ENCODE measurements at places on chromosomes 2 and 18.

- DNase-seq = no peak
Observed at GRCh38 chr18:49863769-49864621, 50.7 kb upstream of the ACAA2 start.

- DNase-seq = no peak
Observed at GRCh38 chr2:4903656-4904348, 788.4 kb upstream of the SOX11 start.

DNA sequence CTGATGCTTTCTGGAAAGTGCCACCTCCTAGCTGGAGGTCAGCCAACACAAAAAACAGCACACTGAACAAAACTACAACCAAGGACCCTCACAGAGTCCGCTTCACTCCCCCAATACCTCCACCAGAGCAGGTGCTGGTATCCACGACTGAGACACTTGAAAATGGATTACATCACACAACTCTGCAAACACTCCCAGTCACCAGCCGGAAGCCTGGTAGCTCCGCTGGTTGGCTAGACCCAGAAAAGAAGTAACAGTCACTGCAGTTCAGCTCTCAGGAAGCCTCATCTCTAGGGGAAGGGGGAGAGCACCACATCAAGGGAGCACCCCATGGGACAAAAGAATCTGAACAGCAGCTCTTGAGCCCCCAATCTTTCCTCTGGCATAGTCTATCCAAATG is 175.4 kb downstream of the LCLAT1 start:
- DNase-seq = no peak

DNA sequence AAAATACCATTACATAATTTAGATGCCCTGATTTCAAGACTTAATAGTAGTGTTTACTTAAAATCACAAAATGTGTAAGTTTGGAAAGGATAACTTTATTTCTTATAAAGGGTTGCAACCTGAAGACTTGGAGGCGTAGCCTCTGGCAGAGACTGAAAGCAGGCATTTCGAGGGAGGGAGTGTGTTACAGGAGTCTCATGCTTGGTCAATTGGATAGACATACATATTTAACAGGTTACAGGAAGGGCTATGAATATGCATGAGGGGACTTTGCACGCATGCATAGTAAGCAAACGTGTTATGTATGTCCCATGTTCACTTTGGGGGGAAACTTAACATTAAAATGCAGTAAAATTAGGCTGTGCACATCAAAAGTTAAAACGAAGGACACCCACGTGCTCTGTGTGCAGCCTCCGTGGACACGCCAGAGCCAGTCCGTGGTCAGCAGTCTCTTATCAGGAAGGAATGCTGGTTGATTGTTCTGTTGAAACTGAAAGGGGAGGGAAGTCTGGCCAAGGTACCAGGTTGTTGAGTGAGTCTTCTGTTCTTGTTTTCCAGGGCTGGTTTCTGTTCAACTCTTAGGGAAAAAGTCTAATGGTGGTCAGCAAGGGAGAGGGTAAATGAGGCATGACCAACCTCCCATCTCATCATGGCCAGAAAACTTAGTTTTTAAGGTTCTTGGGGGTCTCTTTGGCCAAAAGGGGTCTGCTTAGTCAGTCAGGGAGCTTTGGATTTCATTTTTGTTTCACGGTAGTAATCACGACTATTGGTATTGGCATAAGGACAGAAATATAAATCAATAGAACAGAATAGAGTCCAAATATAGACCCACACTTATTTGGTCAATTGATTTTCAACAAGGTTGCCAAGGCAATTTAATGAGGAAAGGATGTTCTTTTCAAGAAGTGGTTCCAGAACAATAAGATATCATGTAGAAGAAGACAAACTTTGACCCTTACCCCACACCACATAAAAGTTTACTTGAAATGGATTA is 121.9 kb downstream of the MCFD2 start:
- DNase-seq = no peak

- no peak for DNase-seq
Observed at GRCh38 chr2:156319811-156320485, 12.6 kb downstream of the NR4A2 start.

- peak; percentile 98 for DNase-seq
Observed at GRCh38 chr2:195656859-195657633, at the start of gene SLC39A10. Gene SLC39A10, plus strand, starts transcription at chr2:195657226. Its CDS starts 22,817 bp downstream, at chr2:195680043.

DNA sequence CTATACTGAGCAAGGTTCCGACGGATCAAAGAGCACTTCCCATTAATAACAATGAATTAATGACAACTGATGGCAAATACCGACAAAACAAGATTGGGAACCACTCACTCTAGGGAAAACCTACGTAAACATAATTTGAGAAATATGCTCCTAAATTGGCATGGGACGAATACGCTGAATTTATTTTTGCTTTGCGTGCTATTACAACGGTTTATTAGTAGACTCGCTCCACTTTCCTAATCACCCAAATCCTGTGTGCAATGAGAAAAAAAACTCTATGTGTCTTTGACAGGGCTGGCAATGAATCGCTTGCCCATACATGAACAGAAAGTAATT is 536 bp upstream of the SLC25A12 start:
- no peak for DNase-seq

DNA sequence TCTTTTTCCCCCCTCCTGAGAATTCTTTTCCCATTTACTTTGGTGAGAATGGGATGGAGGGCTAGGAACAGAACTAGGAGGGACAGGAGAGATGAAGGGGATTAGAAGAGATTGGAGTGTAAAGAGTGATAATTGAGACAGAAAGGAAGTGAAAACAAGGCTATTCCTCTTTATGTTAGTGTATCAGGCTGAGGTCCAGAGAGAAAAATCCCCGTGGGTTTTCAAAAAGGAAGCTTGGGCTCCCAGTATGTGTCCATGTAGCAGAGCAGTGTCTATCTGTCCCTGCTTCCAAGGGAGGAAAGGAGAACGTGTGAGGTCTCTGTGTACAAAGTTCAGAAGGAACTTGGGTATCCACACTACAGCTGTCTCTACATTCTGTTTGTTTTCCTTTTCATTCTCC is 59.9 kb upstream of the KCNE4 start:
- no peak for DNase-seq

DNA sequence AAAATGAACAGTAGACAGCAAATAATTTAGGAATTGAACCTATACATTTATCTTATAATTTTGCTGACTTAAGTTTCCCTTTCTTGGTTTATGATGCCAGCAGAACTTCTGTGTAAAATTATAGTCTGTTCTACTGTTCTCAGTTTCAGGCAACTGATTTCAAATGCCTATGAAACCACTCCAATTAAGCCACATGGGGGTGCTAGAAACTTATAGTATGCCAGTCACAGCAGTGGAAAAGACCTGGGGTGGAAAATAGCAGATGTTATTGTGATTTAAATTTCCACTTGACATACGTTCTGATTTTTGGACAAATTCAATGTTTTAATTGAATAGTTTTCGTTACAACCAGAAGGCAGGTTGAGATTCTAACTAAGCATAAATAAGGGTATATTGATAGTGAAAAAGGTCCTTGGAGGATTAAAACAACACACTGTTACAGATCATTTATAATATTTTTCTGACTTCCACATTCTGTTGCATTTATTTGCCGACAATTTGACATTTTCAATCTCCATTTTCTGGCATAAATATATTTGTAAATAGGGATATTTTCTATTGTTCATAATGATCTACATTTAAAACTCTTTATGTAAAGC is 61.4 kb downstream of the CPS1 start:
- no peak for DNase-seq

- peak; percentile 57 for DNase-seq
Observed at GRCh38 chr2:70328921-70329561, 27.2 kb upstream of the FAM136A start.

DNA sequence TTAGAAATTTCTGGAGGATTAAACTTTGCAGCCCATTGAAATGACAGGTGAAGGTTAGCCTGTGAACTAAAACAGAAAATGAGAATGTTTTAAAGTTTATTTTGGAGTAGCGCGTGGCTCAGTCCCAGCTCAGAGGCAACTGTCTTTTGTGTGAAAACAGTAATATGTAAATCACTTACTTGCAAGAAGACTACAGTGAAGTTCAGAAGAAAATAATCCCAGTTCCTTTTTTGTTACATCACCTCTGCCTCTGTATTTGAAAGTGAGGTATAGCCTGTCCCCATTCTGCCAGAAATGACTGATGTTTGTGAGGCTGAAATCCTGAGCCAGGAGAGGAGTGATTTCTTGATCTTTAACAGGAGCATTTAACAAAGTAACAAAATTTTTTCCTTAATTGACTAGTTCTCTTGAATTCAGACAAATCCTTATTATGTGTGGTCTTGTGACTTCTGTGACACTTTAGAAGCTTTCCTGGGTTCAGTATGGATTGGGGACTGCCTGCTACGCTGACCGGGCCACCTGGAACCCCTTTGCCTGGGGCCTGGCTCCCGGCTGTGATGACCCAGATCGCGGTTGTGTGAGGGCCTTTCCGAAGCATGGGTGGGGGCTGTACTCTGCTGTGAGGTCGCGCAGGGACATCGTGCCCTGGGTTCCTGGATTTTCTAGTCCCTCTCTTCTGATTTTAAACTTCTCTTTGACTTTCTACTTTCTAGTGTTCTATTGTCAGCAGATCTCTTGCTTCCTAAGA is 24.3 kb downstream of the TRAPPC12 start:
- no peak for DNase-seq

DNA sequence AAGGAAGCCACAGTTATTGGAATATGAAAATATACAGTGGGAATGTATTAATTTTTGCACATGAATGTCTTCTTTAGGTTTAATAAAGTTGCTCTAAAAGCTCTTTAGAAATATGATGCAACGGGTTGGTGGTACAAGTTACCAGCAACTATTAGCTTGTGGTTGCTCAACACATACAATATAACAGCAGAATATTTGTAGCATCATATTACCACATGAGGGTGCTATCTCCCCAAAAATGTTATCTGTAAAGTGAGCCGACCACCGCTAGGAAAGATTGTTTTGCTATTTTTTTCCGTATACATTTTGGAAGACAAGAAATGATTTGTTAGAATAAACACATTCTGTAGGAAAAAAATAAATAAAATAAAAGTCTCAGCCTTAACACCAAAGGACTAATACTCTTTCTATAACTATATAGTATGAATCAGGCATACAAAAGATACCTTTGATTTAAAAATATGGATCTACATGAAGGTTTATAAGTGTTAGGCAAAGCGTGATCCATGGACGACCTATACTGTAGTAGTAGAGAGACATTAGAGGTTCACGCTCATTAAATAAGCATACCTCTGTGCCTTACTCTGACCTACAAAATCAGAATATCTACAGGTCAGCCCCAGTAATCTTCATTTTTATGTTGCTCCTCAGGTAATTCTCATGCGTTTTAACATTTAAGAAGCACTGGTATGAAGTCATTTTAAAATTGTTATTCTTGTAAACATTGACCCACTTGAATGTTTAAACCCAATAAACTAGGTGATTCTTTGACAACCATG is 1110.6 kb upstream of the ACVR2A start:
- no peak for DNase-seq

DNA sequence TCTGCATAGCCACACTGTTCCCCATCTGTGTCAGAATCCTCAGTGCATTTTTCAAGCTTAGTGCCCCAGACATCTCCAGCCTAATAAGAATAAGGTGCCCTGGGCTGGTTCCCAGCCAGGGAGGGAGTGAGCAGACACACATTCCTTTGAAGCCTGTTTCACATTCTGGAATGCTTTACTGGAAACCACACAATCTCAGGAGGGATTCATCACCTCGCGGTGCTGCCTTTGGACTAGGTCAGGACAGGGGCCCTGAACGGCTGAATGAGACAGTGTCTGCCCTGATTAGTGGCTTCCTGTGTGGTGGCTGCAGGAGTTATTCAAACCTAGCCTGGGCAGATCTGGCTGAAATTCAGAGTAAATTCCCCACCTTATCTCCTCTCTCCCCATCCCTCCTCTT is 108.0 kb upstream of the LDAH start:
- no peak for DNase-seq

Measured in breast epithelium (tissue), 4 donors.